ENCODE measurements at places on chromosomes 4 and X.

DNA sequence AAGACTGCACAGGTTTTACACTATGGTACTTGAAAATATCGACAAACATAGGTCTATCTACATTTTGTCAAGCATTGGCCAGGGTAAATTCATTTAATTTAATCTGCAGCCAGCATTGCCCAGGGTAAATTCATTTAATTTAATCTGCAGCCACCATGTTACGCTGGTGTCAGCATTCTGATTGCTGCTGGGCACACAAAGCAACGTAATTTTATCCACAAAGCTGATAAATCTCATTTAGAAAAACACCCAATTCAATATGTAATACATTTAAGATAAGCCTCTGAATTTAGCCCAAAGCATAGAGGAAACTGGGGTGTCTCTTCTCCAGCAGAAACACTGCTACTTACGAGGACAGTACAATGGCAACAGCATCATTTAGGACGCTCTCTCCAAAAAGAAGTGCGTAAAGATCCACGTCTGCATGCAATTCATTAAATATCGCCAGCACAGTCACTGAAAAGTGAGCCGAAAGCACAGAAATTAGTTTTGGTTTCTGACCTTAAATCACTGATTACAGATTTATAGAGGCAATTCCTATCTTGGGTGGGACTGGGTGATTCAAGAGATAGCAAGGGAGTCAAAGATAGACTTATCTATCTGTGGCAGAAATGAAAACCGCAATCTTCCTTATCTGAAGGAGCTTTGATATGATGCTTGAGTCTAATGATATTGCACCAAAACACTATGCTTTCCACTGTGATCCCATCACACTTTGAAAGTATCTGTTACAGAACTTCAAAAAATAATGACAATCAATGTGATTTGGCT, 88.8 kb downstream of the CHST7 start:
- DNase-seq, result peak; percentile 57

DNA sequence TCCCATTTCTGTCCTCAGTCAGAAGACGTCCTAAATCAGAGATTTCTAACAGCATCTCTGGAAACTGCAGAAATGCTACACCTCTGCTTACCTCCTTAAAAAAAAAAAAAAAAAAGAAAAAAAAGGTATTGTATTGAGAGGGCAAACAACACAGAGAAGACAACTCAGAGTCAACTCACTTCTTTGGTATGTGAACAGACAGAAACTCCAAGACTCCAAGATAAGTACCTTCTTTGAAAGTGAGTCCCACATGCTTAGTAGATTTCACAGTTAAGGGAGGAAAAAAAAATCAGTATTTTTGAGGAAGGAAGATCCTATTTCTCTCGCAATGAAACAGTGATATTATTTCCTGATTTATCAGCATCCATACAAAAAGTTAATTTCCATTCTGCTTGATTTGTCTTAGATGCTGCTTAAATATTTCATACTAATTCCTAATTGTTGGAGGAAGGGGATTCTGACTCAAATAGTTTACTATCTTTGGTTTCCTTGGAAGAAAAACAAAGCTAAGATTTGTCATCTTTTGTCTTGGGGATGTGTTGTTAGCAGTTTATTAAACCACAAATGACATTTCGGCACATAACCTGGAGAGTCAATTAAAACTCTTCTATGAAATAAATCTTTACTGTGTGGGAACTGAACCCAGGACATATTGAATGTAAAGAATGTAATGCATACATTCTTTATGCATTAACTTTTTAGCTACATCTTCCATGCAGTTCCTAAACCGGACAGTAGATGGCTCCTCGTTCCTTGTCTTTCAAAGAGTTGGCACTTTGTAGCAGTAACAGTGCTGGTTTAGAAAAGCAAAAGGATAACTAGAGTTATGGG, 4.7 kb downstream of the RASGEF1B start:
- DNase-seq, result peak; percentile 68

GRCh38 chr4:129233691-129234090, 137.7 kb downstream of the C4orf33 start:
- DNase-seq, result no peak

DNA sequence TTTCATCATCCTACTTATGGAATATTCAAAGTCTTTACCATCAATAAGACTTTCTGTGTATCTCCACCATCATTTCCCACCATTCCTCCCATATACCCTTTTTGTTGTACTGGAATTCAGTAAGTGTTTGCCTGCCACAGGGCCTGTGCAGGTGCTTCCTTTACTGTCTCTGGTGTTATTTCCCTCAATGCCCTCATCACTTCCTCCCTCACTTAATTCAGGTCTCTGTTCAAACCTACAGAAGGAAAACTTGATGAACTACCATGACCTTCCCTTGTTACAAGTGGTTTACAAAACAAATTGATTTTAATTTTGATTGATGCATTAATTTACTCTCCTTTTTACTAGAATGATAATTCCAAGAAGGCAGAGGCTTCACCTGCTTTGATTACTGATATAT, 159.5 kb upstream of the FAT4 start:
- DNase-seq, result no peak

- no peak for DNase-seq
Observed at GRCh38 chr4:6539009-6539764, 35.8 kb upstream of the MAN2B2 start.

GRCh38 chr4:123599920-123600810, 203.6 kb downstream of the SPRY1 start:
- DNase-seq, result no peak

- DNase-seq, result no peak
Observed at GRCh38 chr4:63589796-63590195, 819.5 kb downstream of the TECRL start.

GRCh38 chr4:52099860-52100461, 48.9 kb downstream of the SPATA18 start:
- no peak for DNase-seq

DNA sequence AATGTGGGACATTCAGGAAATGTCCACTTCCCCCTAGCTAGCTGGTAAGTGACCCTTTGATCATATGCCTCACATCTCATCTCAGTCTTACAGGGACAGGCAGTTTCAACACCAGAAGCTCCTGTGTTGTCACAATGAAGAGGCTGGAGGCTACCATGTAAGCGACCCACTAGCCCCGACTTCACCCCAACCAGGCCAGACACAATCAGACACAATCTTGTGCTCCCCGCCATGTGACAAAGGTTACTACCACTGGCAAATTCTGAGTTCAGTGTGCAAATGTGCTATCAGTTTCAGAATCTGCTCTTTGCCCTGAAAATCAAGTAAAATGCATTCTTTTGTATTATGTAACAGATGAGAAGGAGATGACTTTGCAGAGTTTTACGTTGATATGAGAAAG, 56.9 kb upstream of the STS start:
- DNase-seq, result peak; percentile 11

DNA sequence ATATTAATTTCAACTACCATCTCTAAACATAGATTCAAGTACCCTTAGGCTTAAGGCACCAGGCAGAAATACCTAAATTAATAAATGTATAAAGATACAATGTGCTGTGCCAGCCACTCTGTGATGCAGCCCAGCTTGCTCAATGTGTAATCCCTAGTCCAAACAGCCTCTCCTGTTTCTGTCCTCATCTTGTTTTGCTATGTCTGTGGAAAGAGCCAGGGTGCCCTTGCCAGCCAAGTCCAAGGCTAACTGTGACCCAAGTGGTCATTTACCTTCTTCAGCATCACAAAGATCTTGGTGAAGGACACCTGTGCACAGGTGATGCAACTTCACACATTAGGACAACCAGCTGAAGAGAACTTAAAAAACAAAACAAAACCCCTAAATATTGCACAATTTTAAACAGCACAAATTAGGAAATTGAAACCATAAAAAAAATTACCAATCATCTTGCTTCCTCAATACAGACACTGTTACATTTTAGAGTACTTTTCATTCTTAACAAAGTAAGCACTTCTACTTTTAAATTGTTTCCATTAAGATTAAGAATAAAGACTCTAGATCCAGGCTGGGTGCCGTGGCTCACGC, 89.6 kb downstream of the C4orf51 start:
- no peak for DNase-seq

DNA sequence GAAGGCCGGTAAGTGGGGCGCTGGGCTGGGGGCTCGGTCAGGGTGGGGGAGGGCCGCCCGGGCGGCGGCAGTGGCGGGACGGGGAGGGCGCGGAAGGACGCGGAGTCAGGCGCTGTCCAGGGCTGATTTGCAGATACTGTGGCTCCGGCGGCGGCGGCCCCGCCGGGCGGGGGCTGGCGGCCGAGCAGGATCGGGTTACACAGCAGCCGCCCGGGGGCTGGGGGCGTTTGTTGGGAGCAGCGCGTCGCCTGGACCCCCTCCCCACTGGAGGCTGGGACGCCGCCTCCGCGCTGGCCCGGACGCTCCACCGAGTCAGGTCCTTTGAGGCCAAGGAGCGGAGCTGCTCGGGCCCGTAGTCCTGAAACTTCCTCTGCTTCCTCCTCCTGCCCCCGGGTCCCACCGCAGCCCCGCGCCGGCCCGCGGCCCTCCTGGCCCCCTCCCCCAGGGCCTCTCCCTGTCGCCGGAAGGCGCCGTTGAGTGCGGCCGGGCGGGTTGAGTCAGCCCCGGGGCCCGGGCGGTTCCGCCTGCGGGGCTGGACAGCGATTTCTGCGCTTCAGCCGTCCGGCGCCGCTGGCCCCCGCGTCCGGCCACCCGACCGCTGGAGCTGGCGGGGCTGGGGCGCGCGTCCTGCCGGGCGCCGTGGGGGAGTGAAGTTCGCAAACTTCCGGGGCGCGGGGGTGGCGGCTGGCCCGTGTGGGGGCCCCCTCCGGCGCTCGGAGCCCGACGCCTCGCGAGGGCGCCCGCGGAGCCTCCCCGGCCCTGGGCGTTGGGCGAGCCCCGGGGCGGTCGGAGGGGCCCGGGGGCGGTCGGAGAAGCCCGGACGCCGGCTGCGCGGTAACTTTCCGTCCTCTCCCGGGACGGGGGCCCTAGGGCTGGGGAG, 746 bp downstream of the REST start:
- DNase-seq, result peak; percentile 76

GRCh38 chrX:136021903-136022302, 36.7 kb downstream of the SLC9A6 start:
- DNase-seq, result no peak

- DNase-seq, result no peak
Observed at GRCh38 chr4:182540496-182540895, 297.3 kb downstream of the TENM3 start.
